ENCODE measurements at places on chromosomes 1 and 21. TPM values are rescaled to one million over a fixed set of nuclear protein-coding genes. Genes with fewer than 3 reads are reported as not detected.

- no peak overlapping the region for H3K4me3 ChIP-seq
- no peaks in the 10 kb centered on the region for H3K4me1 ChIP-seq
- no peaks in the 10 kb centered on the region for H3K27me3 ChIP-seq
- peak; percentile 44 for DNase-seq
- no peaks in the 10 kb centered on the region for H3K36me3 ChIP-seq
- H3K27ac ChIP-seq: no peak overlapping the region
Measured at GRCh38 chr1:63063367-63063766, 259.0 kb upstream of the FOXD3 start.

The KDF1 gene
- total RNA-seq: 0.14 TPM

- no peak overlapping the region for H3K27ac ChIP-seq
- no peaks in the 10 kb centered on the region for H3K4me1 ChIP-seq
- no peaks in the 10 kb centered on the region for H3K27me3 ChIP-seq
- H3K36me3 ChIP-seq: no peaks in the 10 kb centered on the region
- no peak overlapping the region for H3K4me3 ChIP-seq
Measured at GRCh38 chr1:98371764-98372163, 289.8 kb upstream of the SNX7 start.

The FAM78B gene
- 0.15 TPM for total RNA-seq

The CD5L gene
- 2.0 TPM for total RNA-seq

- peaks cover 29% of the 10 kb centered on the region for H3K4me1 ChIP-seq
- no peaks in the 10 kb centered on the region for H3K36me3 ChIP-seq
- no peak overlapping the region for H3K4me3 ChIP-seq
- no peak for DNase-seq
- H3K27ac ChIP-seq: no peak overlapping the region
Measured at GRCh38 chr1:4115191-4115900, 215.3 kb upstream of the C1orf174 start.

DNA sequence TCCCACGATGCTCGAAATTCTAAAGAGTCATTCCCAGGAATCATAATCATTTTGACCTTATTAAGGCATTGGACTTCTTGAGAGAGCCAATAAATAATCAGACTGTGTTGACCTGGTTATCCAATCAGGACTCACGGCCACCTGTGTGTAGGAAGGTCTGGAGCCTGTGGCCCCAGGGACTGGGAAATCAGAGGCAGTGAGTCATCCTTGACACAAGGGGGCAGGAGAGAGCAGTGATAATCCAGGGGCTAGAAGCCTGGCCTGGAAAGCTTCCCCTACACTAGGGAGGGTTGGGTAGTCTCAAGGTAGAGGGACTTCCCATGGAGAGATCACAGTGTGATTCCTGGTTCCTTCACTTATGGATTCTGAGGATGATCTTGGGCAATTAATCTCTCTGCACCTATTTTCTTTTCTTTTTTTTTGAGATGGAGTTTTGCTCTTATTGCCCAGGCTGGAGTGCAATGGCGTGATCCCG lies 4.7 kb downstream of the MR1 start:
- no peaks in the 10 kb centered on the region for H3K27me3 ChIP-seq
- peak; percentile 85 for DNase-seq
- H3K4me3 ChIP-seq: no peak overlapping the region
- no peak overlapping the region for H3K27ac ChIP-seq
- 0 out of 2 replicates have a peak, but pooled peaks cover 3% of the 10 kb centered on the region for H3K36me3 ChIP-seq

The RPE65 gene
- total RNA-seq: not detected

- H3K4me1 ChIP-seq: no peaks in the 10 kb centered on the region
- DNase-seq: no peak
- H3K36me3 ChIP-seq: no peaks in the 10 kb centered on the region
- no peak overlapping the region for H3K27ac ChIP-seq
- no peaks in the 10 kb centered on the region for H3K27me3 ChIP-seq
- no peak overlapping the region for H3K4me3 ChIP-seq
Measured at GRCh38 chr1:97412166-97412565, 508.7 kb downstream of the DPYD start.

- H3K27ac ChIP-seq: no peak overlapping the region
- no peaks in the 10 kb centered on the region for H3K27me3 ChIP-seq
- peaks cover 28% of the 10 kb centered on the region for H3K4me1 ChIP-seq
- H3K4me3 ChIP-seq: no peak overlapping the region
- peak; percentile 68 for DNase-seq
- H3K36me3 ChIP-seq: no peaks in the 10 kb centered on the region
Measured at GRCh38 chr1:938711-939489, 15.2 kb downstream of the SAMD11 start.

The FMO3 gene
- total RNA-seq: not detected

The TFF2 gene
- not detected for total RNA-seq

The GSTM1 gene
- total RNA-seq: 8.5 TPM

DNA sequence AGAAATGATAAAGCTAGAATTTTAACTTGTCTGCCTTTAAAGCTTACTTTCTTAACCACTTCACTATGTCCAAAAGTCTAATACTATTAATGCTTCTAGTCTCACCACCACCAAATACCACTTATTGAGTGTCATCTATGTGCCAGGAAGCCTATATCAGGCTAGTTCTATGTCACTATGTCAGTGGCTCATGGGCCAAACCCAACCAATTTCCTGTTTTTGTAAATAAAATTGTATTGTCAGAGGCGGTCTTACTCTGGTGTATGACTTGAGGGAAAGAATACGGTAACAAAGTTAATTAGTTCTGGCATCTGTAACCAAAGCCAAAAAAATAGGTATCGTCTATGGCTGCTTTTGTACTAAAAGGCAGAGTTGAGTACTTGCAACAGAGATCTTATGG lies 14.8 kb downstream of the F5 start:
- no peak for DNase-seq
- no peaks in the 10 kb centered on the region for H3K4me1 ChIP-seq
- no peaks in the 10 kb centered on the region for H3K36me3 ChIP-seq
- no peak overlapping the region for H3K27ac ChIP-seq
- H3K27me3 ChIP-seq: no peaks in the 10 kb centered on the region

The FMO2 gene
- total RNA-seq: not detected

All from Karpas-422 (cell line).